ENCODE measurements at places on chromosomes 2 and 18.

GRCh38 chr2:64543008-64543697, 19.0 kb downstream of the AFTPH start:
- no peak for DNase-seq

DNA sequence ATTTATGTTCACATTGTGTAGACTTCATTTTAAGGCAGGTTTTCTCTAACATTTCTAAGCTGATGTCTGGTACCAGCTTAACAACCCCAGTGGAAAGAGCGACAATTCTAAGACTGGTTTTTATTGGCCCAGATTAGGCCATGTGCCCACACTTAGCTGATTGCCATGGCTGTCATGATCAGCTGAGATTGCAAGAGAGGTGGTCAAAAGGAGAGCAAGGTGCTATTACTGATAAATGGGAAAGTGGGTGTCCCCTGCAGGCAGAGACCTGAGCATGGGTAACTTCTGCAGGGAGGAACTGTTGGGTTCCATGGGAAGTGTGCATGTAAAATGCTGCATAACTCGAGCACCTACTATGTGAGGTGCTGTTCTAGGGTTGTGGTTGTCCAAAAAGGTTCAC, 56.8 kb upstream of the MCFD2 start:
- no peak for DNase-seq

GRCh38 chr2:223688094-223688835, 86.1 kb upstream of the SCG2 start:
- DNase-seq = peak; percentile 65

DNA sequence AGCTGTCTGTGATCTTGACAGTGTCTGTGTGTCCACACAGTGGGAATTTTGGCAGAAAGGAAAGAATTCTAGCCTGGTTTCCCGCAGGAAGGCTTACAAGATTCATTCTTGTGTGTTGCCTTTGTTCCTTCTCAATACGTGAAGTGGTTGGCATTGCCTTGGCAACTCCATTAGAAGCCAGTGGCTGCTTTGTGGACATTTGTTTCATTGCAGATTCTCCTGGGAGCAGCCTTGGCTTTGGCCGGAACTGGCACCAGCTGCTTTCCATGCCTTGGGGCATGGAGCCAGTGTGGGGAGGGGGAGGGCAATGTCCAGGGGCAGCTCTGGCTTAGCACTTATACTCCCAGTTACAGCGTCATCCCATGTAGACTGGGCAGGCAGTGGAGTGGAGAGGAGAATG, 39.4 kb downstream of the KIF5C start:
- DNase-seq = no peak

DNA sequence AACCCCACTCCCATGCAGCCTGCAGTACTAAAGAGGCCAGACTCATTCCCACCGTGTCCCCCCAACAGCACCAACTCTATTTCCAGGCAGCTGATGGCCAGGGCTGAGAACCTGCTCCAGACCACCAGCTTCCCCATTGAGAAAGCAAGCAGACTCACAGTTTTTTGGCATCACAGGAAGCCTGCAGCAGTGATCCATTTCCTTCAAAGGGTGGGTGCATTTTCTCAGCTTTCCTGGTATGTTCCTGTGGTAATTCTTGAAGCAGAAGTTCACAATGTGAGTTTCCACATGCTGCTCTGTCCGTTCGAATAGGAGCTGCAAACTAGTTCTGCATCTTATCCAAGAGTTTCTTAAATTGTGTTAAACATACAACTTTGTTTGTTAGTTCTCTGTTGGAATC, 1249.6 kb upstream of the FAM98A start:
- no peak for DNase-seq

DNA sequence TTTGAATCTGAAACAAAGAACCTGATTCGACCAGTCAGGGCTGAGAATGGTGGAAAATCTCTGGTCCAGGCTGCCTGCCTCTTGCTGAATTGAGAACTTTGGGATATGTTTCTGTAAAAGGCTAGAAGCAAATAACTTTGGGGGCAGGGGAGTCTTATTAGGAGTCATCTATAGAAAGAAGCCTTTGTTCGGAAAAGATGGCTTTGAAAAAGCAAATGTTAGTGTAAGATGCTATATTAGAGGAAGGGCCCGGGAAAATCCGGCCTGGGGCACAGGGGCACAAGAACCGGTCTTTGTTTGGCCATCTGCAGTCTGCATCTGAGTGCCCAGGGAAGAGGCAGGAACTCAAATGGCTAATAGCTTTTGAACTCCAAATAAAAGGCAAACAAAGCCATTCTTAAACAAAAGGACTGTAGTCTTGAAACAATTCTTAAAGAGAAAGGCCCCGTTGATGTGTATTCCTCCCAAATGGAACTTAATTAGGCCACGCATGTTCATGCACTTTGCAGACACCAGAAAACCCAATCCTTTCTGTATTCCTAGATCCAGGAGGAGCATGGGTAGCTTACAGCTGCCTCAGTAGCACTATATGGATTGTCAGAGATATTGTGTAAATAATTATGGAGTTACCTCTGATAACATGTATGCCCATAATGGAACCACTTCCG, 180.0 kb upstream of the ARL4C start:
- DNase-seq = no peak

- no peak for DNase-seq
Observed at GRCh38 chr2:199775267-199775666, 75.7 kb downstream of the FTCDNL1 start.

GRCh38 chr2:63432373-63432772, 155.9 kb downstream of the WDPCP start:
- no peak for DNase-seq

GRCh38 chr2:39930175-39930917, 151.3 kb upstream of the THUMPD2 start:
- no peak for DNase-seq

- DNase-seq = no peak
Observed at GRCh38 chr2:109636317-109636716, 22.2 kb downstream of the SOWAHC start.

DNA sequence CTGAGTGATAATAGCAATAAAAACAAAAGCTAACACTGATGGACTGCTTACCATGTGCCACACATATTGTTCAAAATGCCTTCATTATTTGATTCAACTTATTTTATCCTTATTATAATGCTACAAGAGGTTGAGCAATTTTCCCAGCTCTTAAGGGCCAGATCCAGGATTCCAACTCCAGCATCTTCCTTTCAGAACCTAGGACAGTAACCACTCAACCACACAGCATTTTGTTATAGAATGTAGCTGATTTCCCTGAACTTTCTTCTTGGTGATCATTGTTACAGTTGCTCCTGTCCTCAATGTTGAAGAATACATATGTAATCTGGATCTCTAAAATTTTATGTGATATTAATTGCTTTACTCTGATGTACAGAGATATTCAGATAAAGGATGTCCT, 341.7 kb downstream of the PIK3C3 start:
- no peak for DNase-seq

DNA sequence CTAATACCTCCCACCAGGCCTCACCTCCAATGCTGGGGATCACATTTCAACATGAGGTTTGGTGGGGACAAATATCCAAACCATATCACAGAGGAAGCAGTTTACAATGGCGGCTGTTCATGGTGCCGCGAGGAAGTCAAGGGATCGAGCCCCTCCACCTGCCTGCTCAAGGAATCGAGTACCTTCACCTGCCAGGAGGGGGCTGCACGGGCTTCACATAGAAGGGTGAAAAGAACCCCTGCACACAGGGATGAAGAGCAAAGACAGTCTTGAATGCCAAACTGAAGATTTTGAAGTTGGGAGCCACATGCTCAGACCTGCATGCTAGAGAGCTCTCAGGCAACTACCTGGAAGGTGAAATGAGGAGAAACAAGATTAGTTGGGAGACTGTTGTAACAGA, 110.3 kb downstream of the KCNF1 start:
- DNase-seq = no peak

DNA sequence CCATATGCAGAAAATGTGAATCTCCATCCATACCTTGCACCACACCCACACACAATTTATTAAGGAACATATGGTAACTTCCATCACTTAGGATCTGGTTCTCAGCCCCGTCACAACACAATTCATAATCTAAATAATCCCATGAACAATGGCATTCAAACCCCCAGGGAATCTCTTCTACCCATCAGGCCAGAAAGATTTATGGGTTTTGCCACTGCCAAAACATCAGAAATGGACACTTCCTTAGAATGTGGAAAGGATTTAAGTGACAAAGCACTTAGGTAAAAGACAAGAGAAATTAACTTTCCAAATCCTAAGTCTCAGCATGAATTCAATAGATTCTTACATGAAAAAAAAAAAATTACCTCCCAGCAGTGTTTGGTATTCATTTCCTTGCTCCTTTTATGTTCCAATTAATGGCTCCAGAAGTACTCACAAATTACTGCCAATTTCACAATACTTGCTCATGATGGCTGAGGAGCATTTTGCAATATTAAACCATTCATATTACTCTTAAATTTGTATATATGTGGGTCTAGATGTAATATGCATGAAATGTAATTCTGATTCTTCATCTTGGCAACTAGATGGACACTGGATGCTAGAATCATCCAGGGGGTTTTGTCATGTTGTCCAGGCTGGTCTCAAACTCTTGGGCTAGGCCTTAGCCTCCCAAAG, 56.5 kb upstream of the TMEM247 start:
- DNase-seq = no peak

DNA sequence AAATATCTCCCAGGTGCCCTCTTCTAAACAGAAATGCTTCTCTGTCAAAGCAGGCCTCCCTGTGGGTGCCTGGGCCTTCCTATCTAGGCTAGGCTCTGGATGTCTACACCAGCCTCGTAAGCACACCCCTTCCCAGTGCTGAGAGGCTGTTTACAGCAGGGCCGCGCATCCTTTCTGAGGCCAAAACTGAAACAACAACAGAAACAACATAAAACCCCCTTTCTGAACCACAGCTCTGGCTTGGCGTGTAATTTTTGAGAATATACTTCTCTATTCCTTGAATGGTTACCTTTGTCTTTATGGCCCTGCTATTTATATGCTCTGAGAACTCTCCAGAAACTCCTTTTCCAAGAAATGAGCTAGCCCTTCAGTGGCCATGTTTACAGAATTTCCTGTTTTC, 118.4 kb downstream of the BCL2L11 start:
- DNase-seq = no peak

- DNase-seq = peak; percentile 87
Observed at GRCh38 chr18:31497836-31498573, at the start of gene DSG2. Gene DSG2, plus strand, starts transcription at chr18:31498177. Its CDS starts 75 bp downstream, at chr18:31498252.

- DNase-seq = no peak
Observed at GRCh38 chr2:24077879-24078278, 1.8 kb upstream of the SF3B6 start.

DNA sequence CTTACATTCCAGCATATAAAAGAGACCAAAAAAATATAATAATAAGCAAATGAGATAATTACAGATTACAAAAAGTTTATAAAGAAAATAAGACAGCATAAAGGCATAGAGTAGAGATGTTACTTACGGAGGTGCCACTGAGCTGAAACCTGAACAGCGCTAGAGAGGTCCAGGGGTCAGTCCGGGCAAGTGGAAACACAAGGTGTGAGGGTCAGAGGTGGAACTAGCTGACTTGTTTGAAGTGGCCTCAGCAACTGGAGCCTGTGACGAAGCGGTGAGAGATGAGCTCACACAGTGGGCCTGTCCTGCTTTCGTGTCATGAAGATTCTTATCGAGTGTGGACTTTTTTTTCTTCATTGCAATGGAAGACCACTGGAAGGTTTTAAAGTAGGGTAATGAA, 288.3 kb upstream of the TANK start:
- DNase-seq = no peak

DNA sequence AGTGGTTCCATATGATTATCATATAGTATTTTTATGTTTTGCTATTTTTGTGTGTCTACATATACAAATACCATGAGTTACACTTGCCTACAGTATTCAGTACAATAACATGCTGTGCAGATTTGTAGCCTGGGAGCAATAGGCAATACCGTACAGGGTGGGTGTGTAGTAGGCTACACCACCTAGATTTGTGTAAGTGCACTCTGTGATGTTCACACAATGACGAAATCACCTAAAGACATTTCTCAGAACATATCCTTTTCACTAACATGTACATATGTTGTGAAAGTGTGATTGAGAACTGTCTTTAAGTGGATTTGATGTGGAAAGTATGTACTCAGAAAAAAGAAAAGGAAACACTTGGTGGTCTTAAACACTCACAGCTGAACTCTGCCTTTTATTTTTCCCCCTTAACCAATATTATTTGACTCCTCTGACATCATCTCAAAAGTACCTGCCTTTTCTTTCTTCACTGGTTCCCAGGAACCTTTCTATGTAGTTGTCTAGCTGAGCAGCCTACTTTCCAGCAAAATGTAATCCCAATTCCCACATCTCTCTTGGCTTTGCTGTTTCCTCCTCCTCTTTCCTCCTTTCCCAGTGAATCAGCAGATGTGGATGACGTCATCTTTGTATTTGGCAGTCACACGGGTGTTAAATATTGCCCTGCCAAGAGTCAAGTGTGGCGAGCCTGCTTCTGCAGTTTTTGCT, 47.7 kb downstream of the OSBPL6 start:
- DNase-seq = peak; percentile 70
